ENCODE measurements at places on chromosomes 3 and 15.
A peak's percentile ranks its signal among the peaks of the same experiment; 100 is the strongest.

DNA sequence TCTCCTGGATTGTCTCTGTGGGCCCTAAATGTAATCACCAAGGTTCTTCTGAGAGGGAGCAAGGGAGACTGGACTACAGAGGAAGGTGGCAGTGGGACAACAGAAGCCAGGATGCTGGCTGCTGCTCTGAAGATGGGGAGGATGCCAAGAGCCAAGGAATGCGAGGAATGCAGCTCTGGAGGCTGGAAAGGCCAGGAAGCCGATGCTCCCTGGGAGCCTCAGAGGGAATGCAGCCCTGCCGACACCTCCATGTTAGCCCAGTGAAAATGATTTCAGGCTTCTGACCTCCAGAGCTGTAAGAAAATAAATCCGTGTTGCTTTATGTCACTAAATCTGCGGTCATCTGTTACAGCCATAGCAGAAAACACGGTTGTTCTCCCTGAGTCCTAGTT lies 44.1 kb downstream of the UMPS start:
- no peak for DNase-seq

GRCh38 chr3:10706156-10706739 lies 109.8 kb upstream of the SLC6A11 start:
- DNase-seq = no peak

- DNase-seq = no peak
These were observed 149.7 kb downstream of the RBMS3 start for GRCh38 chr3:29430558-29430971.

DNA sequence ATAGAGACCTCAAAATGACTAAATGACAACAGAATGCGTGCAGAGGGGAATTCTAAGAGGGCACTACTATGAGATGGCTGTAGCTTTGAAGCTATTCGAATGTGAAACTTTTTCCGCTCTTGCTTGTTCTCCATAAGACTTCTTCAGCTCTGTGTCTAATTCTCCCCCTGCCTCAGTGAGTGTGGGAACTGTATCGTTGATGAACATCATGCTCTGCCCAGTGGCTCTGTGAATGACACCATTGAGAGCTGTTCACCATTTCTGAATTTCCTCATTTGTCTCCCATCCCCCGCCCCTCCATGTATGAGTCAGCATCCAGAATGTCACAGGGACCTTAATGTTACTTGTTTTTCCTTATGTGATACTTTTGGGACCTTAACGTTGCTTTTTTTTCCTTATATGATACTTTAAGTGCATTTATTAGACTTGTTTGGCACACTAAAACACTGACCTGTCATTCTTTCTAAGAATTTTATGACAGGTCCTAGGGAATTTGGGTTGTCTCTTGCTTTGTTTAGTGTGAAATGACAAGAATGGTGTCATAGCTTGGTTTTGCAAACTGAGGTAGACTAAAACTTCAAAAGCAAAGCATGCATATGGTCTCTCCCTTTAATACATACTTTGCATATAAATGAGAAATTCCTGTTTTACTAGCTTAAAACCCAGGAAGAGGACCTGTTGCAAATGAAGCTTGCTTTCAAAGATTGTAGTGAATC lies 99.6 kb downstream of the FNDC3B start:
- no peak for DNase-seq

DNA sequence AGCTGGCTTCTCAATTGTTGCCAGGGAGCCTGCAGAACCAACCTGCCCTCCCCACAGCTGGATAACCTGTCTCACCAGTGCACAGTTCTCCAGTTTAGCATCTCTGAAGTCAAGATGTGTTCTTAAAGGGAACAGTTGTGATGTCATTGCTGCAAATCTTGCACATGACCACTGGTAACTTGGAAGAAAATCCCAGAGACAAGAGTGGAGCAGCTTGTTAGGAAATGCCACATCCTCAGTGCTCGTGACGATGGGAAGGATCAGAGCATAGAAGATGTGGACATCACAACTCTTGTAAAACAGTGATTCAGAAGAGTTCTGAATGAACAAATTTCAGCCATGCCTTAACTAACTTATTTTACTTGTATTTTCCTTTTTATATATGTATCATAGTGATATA lies 36.1 kb upstream of the LIMD1 start:
- no peak for DNase-seq

- DNase-seq = peak; percentile 5
These were observed 44.6 kb downstream of the TFDP2 start for GRCh38 chr3:142104763-142105162.

DNA sequence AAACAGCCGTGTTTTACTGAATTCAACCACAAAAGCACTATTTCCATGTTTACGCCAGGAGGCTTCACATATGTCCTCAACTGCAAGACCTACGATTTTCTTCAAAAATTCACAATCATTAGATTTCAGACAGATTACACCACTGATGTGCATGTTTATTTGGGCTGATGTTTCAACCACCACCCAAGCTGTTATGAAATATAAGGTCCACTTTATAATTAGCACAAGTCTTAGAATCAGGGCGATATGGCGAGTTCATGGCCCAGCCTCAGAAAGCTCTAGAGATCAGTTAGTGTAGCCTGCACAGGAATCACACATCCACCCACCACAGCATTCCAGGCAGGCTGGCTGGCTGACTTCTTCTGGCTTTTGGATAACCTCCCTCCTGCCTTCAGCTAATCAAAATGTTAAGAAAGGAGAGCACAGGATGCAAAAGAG lies 15.4 kb downstream of the SH3BP5 start:
- DNase-seq = no peak

DNA sequence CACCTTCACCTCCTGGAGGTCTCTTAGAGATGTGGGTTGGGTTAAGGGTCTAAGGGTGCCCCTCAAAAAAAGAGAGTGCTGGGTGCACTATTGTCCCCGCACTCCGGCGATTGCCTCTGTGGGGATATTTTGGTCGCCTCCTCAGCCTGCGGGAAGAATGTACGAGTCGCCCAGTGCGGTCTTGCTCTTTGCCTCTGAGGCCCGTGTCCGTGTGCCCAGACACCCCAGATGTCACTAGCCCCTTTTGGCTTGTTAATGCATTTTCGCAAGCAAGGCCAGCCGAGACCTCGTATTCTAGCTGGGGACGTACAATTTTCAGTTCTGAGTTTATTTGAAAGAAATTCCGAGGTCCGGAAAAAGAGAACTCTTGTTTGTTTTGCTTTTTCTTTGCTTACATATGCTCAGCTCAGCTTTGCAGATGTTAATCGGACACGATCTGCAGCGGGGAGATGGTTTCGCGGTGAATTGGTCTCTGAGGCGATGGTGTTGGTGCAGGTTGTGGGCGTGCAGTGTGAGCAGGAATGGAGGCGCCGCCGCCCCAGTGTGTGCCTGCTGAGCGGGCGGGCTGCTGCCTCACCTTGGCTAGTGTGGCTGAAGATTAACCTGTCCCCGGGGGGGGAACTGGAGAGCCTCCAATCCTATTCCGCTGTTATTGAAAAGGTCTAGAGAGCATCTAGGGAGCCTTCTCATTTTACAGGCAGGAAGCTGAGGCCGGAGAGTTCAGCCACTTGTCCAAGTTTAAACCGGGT lies 1.4 kb downstream of the ST6GAL1 start:
- peak; percentile 51 for DNase-seq

- no peak for DNase-seq
These were observed 136.3 kb upstream of the PRR20G start for GRCh38 chr3:127423856-127424765.

DNA sequence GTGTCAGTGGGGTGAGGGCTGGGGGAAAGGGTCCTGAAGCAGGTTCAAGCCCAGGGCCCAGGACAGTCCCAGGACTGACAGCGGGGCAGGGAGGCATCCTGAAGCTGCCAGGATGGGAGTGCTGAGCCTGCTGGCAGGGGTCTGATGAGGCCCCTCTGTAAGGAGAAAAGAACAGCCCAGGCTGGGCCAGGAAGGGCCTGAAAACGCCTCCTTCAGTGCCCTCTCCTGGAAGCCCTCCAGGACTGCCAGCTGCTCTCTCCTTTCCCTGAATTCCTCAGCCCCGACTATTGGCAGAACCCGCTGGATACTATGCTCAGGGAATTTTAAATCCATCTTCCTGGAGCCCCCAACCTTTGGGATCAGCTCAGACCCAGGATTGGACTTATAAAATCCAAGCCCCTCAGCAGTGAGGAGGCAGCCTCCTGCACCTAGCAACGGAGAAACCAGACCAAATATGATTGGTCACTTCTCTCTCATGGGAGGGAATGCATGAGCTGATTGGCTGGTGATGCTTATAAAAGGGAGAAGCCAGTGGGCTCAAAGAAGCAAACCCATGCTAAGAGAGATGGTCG lies 203.5 kb upstream of the LINGO1 start:
- DNase-seq = peak; percentile 58

GRCh38 chr3:101868534-101869464 lies 19.5 kb downstream of the NFKBIZ start:
- DNase-seq = no peak

- DNase-seq = no peak
These were observed 267.2 kb downstream of the MFSD1 start for GRCh38 chr3:159069091-159069490.

DNA sequence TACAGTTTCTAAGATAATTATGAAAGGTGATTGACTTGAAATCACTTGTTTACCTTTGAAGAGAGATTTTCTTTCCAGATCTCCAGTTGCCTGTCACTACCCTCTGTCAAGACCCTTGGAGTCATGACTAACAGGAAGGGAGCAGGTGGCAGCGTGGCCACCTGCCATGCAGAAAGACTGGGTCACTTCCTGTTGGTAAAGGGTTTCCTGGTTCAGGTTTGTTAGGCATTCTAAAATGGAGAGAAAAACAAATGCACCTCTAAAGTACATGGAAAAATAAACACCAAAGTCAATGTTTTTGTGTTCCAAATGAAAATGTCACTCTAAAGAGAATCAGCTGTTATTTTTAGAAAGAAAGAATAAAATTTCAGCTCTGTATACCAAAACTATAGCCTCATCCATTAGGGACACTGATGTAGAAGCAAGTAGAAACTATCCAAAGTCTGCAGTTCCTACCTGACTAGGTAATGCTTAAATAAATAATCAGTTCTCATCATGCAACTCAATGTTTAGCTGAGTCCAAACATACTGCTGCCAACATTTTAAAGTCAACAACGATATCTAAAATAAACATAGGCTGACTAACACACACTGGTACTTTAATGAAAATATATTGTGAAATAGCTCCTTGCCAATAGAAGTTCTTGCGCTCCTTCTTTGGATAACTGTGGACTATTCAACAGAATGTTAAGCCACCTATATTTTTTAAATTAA lies 23.9 kb upstream of the TM4SF1 start:
- DNase-seq = no peak

DNA sequence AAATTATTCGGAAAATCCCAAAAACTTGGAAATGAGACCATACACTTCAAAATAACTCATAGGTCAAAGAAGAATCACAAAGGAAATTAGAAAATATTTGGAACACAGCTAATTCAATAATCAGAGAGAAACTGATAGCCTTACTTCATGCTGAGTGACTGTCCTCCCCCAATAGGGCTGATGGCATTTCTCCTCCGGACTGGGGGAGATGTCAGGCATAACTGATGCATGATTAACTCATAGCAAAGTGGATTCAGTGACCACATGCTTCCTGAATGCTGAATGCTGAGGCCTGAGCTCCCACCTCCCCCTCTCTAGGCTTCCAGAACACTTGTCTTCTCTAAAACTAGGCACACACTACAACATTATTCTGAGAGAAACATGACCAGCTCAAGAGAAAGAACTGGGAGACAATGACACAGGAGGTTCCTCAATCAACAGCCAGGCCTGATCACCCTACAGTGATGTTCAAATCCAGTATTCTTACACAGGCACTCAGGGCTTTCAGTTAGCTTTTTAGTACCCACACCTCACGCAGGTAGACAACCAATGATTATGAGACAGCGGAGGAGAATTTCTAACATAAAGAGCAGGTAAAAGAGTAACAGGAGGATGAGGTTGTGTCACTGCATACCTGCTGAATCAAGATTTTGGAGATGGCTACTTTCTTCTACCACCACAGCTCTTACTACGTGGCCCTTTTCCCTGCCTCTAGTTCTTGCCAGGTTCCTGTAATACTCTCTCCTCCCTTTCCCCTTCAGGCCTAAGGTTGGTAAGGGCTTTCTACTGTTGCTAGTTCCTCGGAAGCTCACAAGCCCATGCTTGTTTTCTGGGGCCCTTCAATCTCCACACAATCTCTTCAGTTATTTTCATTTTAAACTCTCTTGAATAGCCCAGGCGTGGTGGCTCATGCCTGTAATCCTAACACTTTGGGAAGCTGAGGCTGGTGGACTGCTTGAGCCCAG lies 96.1 kb downstream of the FMN1 start:
- no peak for DNase-seq

- no peak for DNase-seq
These were observed 81.9 kb upstream of the CDV3 start for GRCh38 chr3:133491481-133492059.

GRCh38 chr3:65749066-65749465 lies 289.7 kb downstream of the MAGI1 start:
- DNase-seq = no peak

- DNase-seq = no peak
These were observed 32.9 kb upstream of the MTMR10 start for GRCh38 chr15:31024330-31024729.

GRCh38 chr3:115843206-115843605 lies 219.9 kb downstream of the GAP43 start:
- no peak for DNase-seq

All from NCI-H526 (cell line).